ENCODE measurements at places on chromosomes 5 and 9.

- DNase-seq, result no peak
Measured at GRCh38 chr5:76125346-76125745, 42.2 kb downstream of the SV2C start.

DNA sequence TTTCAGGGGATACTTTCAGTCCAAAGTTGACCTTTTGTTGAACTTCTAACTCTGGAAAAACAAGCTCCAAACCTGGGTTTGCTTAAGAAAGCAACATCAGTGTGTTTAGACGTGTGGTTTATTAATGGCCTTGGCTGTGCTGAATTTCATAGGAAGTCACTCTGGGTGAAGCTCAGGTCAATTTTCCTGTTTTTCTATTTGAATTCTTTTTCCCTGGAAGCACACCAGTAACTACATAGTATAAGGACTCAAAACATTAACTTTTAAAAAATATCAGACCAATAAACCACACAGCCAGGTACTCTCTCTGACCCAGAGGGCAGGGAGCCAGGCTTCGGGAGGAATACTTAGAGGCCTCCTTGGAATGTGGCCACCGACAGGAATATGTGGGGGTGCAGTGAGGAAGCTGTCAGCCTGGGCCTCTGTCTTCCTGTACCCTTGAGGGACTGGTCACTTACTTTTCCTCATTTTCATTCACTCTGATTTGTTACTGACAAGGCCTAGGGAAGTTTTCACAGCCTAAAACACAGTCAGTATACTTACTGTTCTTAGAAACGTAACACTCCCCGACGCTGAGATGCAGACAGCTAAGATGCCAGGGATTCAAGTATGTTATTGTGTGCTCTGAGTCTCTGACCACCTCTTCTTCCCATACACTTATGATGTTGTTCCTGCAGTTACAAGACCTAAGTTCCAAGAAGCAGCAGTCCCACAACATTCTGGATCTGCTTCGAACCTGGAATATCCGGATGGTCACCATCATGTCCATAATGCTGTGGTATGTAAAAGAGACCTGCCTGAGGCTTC lies 18.9 kb downstream of the SLC22A5 start:
- no peak for DNase-seq

DNA sequence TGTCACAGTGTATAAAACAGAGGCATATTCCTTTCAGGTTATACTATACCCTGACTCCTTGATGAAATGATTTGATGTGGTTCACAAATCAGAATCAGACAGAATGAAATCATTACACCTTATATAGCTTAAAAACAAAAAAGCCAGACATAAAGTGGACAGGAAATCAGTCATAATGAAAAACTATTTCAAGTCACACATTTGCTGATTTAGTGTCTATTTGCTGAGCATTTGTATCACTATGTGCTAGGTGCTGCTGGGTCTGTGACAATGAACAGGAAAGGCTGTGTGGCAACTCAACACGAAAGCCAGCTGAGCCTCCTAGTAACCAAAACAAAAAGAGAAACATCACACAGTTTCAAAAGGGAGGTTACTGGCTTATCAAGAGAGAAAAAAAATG lies 194.0 kb downstream of the EFNA5 start:
- no peak for DNase-seq

DNA sequence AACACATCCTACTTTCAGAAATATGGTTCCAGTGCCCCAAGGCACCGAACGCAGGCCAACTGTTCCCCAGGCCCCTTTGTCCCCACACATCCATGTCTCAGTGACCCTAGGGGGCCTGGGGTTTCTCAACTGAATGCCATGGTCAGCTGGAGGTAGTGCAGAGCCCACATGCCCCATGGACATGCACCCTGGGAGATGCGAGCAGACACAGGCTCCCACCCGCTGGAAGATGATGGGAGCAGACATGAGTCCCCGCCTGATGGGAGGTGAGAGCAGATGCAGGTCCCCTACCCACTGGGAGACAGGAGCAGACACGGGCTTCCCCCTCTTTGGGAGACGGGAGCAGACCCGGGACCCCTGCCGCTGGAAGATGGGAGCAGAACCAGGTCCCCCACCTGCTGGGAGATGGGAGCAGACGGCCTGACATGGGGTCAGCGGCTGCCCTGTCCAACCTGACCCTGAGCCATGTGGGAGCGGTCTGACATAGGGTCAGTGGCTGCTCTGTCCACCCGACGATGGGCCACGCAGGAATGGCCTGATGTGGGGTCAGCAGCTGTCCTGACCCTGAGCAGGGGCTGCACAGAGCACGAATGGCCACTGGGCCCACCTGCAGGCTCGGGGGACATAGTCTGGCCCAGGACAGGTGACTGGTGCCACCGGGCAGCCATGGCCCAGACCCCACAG lies 18.4 kb downstream of the ZDHHC11B start:
- no peak for DNase-seq

GRCh38 chr9:86039991-86040860 lies 59.1 kb downstream of the GOLM1 start:
- DNase-seq, result no peak

GRCh38 chr5:69284203-69284602 lies 48.4 kb downstream of the CCDC125 start:
- no peak for DNase-seq

GRCh38 chr5:157549954-157550549 lies 25.5 kb downstream of the ADAM19 start:
- DNase-seq, result no peak

DNA sequence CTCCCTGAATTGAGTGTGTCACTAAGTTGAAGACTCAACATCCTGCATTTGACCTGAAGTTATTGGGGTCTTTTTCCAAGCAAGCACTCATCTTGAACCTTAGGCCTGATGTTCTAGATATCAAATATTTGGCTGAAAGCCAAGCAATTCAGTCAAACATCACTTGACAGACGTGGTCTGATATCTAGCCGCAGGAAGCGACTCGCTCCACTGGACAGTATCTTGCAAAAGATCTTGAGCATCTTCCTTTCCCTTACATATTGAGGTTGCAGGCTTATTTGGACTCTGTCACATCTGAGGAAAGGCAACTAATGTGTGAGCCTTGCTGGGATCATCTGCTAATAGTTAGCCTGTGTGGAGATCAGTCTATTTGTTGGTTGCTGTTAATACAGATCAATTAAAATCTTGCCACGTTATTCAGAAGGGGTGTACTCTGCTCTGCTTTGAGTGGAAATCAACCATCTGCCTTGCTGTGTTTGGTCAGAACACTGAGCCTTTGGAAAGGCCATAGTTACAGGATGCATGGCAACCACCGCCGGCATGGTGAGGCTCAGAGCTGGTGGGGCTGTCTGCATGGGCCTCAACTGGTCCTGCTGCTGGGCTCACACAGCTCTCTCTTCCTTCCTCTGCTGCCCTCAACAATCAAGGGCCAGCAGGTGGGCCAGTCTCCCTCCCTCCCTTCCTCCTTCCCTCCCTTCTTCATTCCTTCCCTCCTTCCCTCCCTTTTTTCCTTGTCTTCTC lies 166.9 kb upstream of the KLF9 start:
- DNase-seq, result peak; percentile 66

DNA sequence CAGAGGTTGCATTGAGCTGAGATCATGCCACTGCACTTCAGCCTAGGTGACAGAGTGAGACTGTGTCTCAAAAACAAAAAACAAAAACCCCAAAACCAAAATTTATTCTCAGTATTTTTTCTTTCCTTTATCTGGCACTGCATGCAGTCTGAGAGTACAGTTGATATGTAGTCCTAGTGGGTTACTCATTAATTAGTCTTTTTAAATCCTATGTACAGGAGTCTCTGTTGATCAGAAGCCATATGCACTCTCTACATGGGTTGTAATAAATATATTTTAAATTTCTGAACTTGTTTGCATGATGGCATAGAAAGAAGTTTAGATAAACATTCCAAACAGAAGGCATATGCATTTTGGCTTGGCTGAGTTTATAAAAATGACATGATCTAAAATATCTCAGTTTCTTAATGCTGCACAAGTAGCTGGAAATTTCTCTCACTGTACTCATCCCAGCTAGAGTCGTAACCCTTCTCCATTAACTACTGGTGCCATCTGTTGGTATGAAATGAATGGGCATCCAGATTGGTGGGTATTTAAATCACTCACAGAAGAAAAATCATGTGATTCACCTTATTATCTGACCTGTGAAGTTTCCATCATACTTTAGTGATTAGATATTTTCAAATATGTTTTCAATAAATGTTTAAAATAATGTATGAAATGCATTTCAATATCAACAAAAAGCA lies 284.8 kb downstream of the CTNND2 start:
- DNase-seq, result peak; percentile 81

DNA sequence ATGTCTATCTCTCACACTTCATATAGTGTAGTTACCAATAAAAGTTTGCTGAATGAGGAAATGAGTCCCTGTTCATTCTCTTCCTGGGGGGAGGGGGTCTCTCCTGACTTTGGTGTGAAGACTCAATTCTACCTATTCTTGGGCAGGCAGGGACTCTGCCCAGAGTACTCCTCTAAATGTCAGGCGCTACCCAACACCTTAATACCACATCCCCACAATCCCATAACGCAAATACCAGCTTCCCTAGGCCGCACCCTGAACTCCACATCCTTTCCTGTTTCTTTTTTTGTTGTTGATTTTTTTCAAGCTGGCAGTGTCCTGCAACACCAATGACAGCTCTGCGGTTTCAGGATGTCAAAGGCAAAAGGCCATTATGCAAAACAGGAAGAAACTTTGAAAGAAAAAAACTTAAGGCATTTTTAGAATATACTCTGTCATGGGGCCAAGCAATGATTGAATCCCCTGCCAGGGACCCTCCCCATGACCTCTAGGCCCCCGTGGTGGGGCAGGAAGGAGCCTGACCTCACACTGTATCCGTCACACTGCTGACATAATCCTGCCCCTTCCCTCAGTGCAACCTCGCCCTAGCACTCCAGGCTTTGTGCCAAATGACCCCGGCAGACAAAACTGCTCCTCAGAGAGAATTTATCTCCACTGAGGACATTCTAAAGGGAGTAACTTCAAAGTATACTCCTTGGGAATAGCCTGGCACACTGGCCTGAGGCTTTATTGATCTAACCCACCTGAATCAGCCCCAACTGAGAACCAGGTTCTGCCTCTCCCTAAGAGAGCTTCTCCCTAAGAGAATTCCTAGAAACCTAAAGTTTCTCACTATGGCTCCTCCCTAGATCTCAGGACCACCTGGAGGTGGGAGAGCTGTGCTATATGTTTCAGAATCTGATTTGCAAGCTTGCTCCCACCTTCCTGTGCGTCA lies 8.0 kb downstream of the B4GALT1 start:
- no peak for DNase-seq

DNA sequence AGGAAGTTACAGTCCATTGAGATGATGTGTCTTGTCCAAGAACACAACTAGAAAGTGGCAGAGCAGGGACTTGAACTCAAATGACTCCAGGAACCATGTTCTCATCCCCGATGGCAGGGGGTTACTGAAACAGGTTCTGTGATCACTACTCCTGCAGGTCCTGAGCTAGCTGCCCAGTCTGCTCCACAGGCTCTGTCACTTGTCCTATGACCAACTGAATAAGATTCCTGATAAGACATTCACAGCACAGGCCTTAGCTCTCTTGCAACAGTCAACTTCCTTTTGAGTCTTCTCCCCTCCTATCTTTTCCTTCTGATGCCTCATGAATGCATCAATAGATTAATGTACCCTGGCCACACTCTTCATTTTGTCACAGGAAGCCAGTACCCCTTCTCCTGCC lies 109.2 kb downstream of the SH3TC2 start:
- no peak for DNase-seq

DNA sequence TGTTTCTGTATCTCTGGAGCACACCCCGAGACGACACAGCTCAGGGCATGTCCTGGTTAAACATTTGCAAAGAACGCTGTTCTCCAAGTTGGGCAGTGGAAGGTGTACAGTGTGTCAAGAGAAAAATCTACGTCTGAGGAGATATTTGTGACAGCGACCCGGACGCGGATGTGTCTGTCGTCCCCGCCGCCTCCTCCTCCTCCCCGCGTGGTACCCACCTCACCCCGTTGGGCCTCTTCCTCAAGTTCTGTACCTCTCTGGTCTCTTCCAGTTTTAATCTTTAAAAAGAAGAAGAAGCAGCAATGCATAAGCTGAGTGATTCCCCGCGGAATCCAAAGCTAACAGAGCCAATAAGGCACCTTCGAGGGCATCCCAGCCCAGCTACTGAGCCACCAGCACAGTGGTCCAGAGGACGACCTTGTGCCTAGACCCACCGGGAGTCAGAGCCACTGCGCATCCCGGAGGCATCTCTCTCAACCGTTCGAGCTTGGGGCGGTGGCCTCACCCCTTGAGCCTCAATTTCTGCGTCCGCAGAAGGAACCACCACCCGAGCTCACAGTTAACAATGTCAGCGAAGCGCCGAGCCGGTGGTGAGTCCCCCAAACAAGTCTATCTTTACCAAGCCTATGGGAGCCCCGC lies 467 bp downstream of the C9orf78 start:
- DNase-seq, result no peak

DNA sequence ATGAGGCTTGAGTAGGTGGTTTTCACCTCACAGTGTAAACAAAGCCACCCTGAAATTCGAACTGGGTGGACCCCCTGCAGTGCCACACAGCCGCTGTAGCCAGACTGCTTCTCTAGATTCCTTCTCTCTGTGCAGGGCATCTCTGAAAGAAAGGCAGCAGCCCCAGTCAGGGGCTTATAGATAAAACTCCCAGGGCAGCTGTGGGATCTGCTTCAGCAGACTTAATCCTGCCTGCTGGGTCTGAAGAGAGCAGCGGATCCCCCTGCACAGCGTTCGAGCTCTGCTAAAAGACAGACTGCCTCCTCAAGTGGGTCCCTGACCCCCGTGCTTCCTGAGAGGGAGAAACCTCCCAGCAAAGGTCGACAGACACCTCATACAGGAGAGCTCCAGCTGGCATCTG lies 71.4 kb downstream of the CARTPT start:
- no peak for DNase-seq

- no peak for DNase-seq
Measured at GRCh38 chr5:76941442-76941841, 11.4 kb upstream of the CRHBP start.

- DNase-seq, result no peak
Measured at GRCh38 chr5:79832911-79833310, 143.3 kb downstream of the CMYA5 start.

DNA sequence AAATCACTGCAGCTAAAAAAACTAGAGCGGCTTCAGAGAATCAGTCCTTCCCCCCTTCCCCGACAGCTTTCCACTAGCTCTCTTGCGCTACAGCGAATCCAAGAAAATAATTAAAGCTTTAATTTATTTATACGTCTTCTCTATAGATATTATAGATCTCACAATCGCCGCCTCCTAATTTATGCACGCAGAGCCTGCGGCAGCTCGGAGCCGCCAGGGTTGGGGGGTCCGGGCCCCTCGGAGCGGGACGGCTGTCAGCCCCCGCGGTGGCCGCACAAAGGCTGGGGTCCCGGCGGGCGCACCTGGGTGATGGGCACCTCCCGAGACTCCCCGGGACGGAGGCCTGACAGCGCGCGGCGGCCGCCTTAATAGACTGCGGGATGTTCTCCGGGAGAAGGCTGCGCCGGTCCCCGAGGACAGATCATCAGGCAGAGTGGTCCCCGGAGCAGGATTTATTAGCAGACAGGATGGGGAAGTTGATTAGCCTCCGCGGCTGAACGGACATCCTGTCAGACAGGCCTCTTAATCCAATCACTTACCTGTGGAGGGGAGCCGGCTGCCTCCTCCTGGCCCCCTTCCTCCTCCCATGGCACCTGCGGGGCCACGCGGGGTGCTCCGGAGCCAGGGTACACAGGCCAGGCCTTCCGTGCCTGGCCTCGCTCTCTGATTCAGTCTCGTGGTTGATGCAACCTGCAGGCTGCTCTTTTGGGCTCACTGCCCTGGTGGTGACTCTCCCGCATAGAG lies 166.8 kb downstream of the MELK start:
- peak; percentile 61 for DNase-seq

GRCh38 chr5:133245191-133246052 lies 193.6 kb downstream of the HSPA4 start:
- DNase-seq, result no peak
